ENCODE measurements at places on chromosomes 16 and 17.

- DNase-seq = no peak
These were observed 14.8 kb downstream of the KIF18B start for GRCh38 chr17:44932787-44933097.

DNA sequence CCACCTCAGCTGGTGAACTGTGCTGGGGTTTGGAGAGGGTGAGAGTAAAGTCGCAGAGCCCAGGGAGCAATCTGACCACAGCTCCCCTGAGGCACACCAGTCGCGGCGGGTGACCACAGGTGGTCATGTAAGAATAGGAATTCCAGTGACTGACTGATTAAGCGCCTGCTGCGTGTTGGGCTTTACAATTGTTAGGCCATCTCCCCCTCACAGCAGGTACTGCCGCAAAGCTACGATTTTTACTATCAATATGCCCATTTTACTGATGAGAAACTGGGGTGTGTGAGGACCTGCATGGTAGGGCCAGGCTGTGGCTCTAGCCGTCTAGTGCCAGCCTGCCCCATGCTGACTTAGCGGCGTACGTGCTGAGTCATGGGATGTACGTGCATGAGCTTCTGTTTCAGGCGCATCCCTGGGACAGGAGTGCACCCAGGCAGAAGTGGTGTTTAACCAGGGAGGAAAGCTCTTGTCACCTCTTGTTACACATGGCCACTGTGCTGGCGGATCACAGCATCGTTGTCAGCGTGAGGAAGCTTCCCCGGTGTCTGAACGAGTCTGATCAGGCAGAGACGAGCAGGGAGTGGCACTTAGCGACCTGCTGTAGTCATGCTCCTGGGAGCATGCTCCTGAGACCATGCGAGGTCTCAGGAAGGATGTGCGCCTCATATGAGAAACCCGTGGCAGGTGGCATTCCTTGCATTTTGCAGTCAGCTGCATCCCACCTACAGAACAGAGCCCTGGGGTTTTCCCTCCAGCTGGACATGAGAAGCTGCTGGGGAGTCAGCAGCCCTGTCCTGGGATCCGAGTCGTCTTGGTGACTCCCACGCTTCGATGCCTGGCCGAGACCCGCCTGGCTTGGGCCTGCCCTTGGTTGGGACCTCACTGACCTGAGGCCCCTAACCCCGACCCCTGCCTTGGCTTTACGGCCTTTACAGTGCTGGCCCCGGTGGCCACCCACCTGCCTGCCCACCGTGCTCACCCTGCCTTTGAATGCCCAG, 163.7 kb upstream of the CHMP6 start:
- no peak for DNase-seq

DNA sequence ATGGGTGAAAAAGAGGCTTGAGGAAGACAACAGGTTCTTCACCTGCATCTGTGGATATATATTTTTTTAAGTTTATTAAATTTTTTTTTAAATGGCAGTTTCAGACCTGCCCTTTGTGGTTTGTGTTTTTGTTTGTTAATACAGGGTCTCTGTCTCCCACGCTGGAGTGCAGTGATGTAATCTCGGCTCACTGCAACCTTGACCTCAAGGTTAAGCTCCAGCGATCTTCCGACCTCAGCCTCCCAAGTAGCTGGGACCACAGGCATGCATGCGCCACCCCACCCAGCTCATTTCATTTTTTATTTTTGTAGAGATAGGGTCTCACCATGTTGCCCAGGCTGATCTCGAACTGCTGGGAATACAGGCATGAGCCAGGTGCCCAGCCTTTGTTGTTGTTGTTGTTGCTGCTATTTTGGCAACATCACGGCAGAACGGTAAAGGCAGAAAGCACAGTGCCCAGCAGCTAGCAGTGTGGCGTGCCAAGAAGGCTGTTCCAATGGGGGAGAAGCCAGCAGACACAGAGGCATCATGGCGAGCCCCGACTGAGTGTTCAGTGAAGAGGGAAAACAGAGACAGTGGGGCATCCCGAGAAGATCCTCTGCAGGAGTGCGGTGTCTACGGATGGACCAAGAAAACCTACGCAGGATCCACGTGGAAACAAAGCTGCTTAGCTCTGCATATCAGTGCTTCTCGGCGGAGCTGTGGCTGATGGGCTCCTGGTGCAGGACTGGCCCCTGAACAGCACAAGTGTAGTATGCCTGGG, 19.6 kb downstream of the TMC6 start:
- DNase-seq = no peak

- DNase-seq = no peak
These were observed 16.3 kb upstream of the MYO15B start for GRCh38 chr17:75571197-75571884.

- DNase-seq = no peak
These were observed 41.4 kb downstream of the VPS53 start for GRCh38 chr17:673200-673681.

DNA sequence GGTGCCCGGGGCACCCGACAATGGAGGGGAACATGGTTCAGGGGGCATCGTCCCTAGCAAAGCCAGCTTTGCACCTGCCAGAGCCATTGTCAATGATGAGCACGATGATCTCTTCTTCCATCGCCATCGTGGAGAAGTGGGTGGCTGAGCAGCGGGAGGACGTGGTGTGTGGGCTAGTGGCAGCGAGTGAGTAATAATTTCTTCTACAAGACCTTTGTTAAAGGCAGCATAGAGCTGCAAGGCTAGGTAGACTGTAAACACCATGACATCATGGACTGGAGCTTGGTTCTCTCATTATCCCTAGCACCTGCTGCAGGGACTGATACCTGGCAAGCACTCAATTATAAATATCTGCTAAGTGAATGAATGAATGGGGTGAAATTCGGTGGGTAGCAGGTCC, 6.7 kb upstream of the HEATR3 start:
- DNase-seq = no peak

DNA sequence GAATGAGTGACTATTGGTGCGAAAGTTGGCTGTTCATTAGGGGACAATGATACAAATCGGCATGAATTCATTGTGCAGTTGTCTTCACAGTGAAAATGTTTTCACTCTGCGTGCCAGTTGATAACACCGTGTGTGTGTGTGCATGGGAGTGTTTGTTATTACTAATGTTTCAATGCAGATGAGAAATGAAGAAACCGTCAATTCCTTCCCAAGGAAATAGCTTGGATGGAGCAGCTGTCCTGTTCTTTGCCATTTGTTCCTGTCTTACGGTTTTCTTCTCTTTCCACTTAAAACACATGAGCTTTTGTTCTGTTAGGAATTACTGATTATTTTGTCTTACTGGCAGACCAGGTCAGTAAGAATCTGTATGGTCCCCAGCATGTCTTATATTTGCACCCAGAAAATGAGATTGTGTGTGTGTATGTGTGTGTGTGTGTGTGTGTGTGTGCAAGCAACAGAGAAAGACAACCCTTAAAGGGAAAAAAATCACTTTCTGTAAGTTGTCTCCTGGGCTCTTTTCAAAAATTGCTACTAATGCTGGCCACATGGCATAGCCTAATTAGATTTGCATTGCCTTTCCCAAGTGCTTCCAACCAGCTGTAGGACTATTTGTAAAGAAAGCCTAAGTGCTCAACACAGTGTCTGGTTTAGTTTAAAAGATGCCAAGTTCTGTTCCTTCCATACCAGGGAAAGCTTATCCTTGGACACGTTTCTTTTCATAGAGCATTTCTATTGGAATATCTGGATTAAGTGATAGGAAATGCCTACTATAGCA, 23.8 kb downstream of the SHISA9 start:
- DNase-seq = no peak

DNA sequence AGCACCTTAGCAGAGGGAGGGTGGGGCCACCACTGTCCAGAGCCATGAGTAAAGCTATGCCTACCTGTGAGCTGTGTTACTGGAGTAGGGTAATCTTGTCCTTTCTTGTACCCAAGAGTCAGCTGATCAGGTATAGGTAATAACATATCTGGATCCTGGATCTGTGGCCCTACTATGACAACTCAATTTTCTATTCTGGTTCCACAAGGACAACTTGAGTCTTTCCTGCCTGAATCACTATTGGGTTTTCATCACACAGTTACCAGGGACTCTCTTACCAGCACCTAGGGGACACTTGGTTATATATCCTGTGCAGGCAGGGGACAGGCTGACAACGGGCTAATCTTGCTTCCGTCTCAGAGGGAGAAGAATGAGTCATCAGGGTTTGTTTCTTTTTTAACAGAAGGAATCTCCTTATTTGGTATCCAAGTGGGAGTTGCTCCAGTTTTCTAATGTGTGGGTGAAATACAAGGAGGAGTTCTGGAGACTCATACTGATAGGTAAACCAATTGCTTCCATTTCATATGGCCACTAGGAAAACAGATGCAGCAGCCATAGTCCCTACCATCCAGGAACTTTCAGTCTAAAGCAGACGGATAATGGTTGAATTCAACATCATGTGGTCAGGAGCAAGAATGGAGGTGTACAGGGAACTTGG, 6.8 kb downstream of the ZNF267 start:
- peak; percentile 53 for DNase-seq

DNA sequence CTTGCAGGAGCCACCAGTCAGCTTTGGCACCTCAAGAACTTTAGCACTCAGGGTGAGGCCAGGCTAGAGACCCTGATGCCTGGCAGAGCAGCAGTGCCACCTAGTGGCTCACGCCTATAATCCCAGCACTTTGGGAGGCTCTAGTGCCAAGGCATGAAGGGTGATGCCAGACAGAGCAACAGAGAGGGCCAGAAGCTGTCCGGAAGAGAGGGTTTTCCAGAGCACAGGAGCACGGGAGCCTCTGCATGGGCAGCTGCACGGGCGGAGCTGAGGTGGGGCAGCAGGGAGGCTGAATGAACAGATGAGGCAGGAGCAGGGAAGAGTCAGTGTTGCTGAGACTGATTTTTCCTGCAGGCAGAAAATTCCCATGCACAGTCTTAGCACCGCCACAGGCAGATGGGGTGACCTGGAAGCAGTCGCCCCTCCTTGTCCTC, 38.9 kb downstream of the MYH3 start:
- DNase-seq = peak; percentile 78

- no peak for DNase-seq
These were observed 28.2 kb downstream of the GJC1 start for GRCh38 chr17:44801880-44802279.

DNA sequence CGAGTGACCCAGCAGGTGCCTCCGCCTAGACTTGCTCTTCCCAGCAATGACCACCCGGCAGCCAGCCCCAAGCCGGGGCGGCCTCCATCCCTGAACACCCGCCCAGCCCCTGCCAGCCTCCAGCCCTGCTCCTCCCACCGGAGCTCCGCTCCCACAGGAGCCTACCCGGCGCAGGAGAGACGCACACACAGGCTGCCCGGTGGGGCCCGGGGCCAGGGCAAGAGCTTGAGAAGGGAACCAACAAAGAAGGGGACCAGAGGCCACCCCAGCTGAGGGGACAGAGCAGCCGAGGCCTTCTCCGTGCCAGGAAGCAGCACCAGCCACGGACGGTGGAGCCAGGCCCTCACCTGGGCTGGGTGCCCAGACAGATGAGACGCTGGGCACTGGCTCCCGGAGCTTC, 13.8 kb downstream of the PKD1 start:
- DNase-seq = no peak

DNA sequence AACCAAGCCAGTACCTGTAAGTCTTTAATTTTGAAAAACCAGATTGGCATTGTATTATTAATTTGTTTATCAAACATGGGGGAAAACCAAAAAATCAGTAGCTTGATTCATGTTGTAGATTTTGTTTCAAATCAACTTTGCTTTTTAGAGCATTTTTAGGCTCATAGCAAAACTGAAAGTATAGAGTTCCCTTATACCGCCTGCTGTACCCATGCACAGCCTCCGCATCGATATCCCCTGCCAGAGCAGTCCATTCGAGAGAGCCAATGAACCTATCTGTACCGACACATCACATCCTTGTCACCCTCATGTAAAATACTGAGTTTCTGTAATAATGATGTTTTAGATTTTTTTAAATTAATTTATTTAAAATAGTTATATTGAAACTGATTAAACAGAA, 16.2 kb upstream of the MRC2 start:
- no peak for DNase-seq

GRCh38 chr16:66088681-66089080, 277.8 kb upstream of the CDH5 start:
- no peak for DNase-seq

DNA sequence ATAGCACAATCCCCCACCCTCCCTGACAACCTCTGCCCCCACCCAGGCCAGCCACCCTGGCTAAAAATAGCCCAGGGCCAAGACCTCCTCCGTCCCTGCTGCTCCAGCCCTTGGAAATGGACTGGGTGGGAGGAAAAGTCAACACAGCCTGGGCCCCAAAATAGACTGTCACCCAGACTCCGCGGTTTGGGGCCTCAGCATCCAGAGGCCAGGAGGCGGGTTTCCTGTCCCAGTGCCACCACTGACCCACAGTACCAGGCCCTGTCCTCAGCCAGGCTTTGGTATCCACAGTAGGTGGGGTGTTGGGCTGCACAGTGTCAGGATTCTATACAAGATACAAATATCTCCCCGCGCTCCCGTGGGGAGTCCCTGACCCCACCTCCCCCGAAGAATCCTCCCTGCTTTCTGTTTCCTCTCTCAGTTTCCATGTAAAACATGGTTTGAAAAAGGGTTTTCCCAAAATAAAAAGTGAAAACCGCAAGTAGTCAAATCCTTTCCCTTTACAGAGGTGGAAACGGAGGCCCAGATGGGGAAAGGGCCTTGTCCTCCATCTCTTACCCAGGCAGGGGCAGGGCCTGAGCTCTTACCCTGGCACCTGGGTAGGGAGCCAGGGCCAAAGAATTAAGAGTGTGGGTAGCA, 20.1 kb downstream of the CPNE2 start:
- DNase-seq = no peak

DNA sequence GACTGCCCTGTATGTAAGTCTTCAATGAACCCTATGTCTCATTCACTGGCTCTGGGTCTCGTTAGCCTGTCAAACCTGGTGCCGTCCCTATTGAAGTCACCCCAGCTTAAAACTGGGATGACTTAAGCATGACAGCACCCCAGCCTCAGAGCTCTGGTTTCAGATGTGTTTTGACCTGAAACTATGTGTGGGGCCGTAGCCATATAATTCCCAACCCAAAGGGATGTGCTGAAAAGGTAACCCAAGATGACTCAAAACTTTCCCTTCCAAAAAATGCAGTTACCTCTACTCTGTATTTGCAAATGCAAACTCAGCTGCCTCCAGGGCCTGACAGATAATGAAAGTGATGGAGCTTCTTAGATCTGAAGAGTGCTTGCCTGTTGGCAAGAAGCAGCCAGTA, 478.3 kb upstream of the ERCC4 start:
- DNase-seq = no peak

GRCh38 chr16:58843675-58844074, 109.6 kb upstream of the GOT2 start:
- peak; percentile 57 for DNase-seq

DNA sequence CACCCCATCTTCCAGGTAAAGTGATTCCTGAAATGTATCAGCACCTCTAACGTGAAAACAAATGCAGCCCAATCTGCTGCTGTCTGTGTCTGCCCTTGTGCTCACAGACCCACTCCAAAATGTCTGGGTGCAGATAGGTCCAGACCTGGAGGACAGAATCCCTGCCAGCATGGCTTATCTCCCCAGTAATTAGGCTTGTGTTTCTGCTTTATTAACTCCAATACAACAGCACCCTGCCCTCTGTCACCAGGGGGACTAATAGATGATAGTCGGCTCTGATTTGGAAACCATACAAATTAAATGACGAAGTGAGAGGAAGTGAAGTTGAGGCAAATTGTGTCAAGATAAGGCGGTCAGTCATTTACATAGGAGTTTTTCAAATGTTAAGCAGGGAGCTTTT, 608.3 kb upstream of the SALL1 start:
- no peak for DNase-seq

GRCh38 chr17:80890921-80891396, 100.7 kb upstream of the CHMP6 start:
- DNase-seq = no peak
